Ureter (tissue), 1 donor: ENCODE measurements at places on chromosomes 1 and 21. TPM values are rescaled to one million over a fixed set of nuclear protein-coding genes. Genes with fewer than 3 reads are reported as not detected.

WNT3A gene
- total RNA-seq, result 0.21 TPM

DNASE2B gene
- total RNA-seq, result 0.34 TPM

CCSAP gene
- 3.6 TPM for total RNA-seq

GRCh38 chr21:42406201-42406621 is 2.5 kb downstream of the UBASH3A start:
- DNase-seq, result no peak

GRCh38 chr1:28078262-28078661 is 10.1 kb downstream of the EYA3 start:
- no peak for DNase-seq

DNA sequence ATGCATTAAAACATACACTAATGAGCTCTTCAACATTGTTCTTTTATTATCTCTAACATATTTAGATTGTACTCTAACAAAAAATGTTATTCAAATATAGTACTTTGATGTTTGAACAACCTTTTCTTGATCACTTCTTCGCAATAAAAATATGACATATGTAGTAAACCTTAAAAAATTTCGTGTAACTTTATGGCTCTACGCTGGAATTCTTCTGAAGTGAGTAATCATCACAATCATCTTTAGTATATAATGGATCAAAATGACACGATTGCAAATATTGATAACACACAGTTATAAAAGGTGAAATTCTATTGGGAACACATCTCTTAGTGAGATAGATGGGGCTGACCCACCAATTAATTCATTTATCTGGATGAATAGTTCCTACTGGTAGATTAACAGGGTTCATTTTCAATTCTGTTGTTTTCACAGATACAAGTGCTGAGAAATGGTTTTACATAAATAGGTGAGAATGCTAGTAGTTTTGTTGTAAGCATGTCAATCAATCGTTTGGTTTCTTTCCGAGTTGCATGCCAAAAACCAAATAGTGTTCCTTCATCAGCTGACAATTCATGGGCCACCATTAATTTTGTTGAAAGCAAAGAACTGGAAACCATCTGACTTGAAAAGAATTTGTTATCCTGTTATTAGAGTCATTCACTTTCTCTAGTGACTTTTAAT is 1.5 kb upstream of the ZMPSTE24 start:
- DNase-seq, result no peak

- DNase-seq, result no peak
These were observed 68.8 kb upstream of the DAB1 start for GRCh38 chr1:57492586-57493226.

GRCh38 chr1:109248797-109249629 is at the start of gene CELSR2:
TSS of gene CELSR2 (plus strand) at chr1:109249539. CDS start at chr1:109250080, 541 bp downstream.
- no peak for DNase-seq

DNA sequence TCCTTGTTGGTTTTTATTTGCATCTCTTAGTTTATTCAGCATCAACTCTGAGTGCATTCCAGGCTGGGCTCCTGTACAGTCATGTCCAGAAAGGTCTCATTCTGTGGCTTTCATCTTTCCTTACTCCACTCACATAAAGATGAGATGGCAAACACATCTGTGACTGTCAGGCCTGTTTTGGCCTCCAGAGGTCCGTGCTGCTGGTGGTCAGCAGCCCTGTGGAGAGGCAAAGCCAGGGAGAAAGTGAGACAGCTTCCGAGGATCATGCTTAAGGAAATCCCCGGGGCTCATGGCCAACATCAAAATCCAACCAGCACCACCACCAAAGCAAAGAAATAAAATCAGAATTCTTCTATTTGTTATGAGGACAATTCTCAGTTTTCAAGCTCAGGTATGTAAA is 96.1 kb upstream of the HIVEP3 start:
- no peak for DNase-seq

DNA sequence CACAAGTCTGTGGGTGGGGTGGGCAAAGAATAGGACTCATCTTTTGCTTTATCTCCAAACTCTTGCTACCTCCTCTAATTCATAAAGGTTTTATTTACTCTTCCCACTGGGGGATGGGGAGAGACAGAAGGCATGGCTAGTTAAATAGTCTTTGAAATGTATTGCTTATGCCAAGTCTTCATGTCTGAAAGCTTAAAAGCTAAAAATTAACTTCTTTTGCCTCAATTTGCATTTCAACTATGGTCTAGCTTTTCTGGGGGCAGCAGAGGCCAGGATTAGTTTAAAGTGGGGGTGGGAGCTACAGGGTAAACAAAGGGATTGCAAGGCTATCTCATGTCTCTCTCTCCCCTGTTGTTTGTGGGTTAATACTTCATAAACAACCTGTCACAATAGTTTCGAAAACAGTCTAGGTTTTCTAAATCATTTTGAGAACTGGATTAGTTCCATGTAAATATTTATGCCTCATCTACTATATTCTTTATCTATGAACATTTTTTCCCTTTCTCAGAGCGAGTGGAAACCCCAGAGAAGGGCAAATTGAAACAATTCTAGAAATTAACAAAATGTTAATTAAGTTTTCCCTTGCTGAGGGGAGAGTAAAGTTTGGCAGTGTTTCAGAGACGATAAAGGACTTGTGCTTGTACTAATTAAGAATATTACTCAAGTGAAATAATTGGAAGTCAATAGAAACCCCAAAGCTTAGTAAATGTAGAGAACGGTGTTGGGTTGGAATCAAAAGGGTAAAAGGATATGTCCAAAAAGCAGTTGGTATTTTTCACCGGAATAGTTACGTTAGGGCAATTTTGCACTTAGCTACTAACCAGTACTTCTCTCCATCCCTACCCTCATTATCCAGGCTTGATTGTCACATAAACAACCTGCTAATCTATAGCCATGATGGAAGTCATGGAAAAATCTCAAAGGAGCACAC is 182.2 kb downstream of the GIPC2 start:
- DNase-seq, result no peak

GRCh38 chr1:59484096-59484495 is 187.2 kb downstream of the FGGY start:
- DNase-seq, result no peak

DNA sequence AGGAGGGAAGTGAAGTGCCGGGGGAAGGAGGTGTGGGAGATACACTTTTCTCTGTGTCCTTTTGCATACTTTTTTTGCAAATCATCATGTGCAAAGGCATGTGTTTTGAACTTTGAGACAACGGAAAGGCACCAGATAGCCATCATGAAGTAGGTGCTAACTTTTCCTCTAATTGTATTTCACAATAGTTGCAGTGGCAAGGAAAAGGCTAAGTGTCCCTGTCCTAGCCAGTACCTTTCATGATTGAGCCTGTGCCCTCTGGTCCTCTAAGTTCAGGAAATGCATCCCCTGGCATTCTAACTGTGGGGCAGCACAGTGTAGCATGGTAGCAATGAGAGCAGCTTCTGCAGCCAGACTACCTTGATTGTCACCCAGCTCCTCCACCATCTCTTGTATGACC is 186.2 kb downstream of the ADSS2 start:
- no peak for DNase-seq

DNA sequence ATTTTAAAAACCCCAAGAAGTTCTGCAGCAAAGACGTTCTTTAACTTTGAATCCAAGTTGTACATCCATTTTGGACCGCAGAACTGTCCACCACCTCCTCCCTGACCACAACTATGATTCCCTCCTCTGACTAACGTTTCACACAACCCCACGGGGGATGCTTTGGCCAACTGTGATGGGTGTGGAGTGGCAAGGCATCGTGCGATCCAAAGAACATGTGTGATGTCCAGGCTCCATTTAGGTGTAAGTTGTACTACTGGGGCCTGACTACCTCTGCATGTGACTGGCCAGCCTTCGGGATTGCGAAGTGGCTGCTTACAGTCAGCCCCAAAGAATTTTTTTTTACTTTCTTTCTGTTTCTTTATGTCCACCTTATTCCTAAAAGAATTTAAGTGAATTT is 6.7 kb downstream of the KCNJ15 start:
- no peak for DNase-seq

- DNase-seq, result no peak
These were observed 12.3 kb downstream of the CD58 start for GRCh38 chr1:116558571-116558970.

GRCh38 chr1:4600615-4601460 is 53.6 kb upstream of the AJAP1 start:
- no peak for DNase-seq

DNA sequence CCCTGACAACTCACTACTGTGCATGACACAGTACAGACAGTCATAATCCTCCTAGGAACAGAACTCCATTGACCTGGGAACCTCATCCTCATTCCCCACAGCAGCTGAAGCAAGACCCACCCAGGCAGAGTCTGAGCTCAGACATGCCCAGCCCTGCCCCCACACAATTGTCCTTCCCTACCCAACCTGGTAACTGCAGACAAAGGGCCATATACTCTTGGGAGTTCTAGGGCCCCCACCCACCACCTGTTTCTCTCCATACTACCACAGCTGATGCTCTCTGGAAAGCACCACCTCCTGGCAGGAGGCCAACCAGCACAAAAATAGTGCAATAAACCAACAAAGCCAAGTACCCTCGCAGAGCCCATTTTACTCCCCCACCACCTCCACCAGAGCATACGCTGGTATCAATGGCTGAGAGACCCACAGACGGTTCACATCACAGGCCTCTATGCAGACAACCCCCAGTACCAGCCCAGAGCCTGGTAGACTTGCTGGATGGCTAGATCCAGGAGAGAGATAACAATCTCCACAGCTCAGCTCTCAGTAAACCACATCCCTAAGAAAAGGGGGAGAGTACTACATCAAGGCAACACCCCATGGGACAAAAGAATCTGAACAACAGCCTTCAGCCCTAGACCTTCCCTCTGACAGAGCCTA is 159.7 kb upstream of the CXADR start:
- DNase-seq, result no peak

- no peak for DNase-seq
These were observed 29.8 kb downstream of the WDR3 start for GRCh38 chr1:117959364-117959763.

GRCh38 chr1:60049188-60049587 is 24.4 kb downstream of the C1orf87 start:
- no peak for DNase-seq

- no peak for DNase-seq
These were observed 46.8 kb downstream of the DSCAM start for GRCh38 chr21:40800126-40800525.

DNA sequence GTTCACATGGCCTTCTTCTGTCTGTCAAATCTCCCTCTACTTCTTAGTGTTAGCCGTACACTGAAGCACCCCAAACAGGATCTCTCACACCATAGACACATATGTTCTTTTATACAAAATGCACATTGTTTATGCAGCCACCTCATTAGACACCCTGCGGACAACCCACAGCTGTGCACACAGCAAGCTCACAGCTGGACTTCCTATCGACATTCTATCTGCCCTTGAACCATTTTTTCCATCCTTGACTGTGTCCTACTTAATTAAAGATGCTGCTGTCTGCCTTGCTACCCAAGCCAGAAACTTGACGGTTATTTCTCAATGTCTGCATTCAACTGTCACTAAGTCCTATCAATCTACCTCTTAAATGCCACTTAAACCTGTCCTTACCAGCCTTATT is 3.2 kb upstream of the ZBTB21 start:
- no peak for DNase-seq
